ENCODE measurements at places on chromosomes 16 and 17. TPM values are rescaled to one million over a fixed set of nuclear protein-coding genes. Genes with fewer than 3 reads are reported as not detected.
A peak's percentile ranks its signal among the peaks of the same experiment; 100 is the strongest.

GRCh38 chr16:49463529-49463928 is 89.9 kb downstream of the C16orf78 start:
- DNase-seq: no peak

DNA sequence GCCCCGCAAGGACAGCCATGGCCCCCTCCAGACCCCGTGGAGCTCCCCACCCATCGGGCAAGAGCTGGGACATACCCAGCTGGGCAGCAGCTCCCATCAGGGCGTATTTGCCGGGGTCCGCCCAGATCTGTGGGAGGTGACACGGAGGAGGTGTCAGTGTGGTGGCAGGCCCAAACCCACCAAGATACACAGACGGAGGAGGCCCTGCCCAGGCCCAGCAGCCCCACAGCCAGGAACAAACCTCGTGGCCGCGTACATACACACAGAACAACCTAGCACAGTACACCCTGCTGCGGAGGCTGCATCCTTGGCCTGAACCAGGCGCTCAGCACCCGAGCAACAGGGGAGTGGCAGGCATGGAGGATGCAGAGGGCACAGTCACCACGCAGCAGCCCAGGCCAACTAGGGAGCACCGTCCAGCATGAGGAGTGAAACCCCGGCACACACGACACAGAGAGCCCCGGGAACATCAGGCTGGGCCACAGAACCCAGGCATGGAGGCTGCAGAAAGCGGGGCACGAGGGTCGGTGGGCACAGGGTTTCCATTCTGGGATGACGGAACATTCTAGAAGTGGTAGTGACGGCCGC is 4.9 kb upstream of the CCDC154 start:
- no peak for DNase-seq

RASD1 gene
- 0.59 TPM for polyA plus RNA-seq

DNA sequence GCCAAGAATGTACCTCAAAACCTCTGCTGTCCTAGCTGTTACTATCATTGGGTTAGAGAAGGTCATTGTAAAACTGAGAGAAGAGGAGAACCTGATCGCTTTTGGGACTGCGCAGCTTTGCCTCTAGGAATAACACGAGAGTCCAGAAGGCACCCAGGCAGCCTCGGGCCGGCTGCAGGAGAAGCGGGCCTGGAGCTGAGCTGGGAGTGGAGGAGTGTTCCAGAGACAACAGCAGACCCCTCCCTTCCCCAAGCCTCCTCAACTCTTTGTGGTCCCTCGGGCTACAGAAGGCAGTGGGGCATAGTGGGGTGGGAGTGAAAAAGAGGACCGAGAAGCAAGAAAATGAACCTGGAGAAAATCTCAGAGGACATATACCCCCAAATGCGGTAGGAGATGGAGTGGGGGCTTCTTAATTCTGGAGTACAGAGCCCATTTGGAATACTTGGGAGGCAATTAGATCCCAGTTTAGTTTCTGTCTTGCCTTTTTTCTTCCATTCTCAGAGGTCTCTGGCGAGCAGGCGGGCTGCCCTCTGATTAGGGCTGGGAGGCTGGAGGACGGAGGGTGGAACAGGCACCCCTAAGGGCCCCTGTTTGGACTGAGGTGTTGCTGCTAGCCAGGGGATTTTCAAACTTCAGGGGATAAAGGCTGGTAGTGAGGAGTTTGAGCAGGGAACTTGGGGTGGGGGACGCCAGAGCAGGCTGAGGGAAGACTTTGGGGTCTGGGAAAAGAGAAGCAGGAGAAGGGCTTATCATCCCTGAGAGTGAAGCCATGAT is 13.3 kb upstream of the HOXB2 start:
- DNase-seq: no peak

- no peak for DNase-seq
Measured at GRCh38 chr17:51765282-51766135, 393.0 kb downstream of the CA10 start.

- no peak for DNase-seq
Measured at GRCh38 chr17:81519284-81520020, 6.9 kb upstream of the ACTG1 start.

DNA sequence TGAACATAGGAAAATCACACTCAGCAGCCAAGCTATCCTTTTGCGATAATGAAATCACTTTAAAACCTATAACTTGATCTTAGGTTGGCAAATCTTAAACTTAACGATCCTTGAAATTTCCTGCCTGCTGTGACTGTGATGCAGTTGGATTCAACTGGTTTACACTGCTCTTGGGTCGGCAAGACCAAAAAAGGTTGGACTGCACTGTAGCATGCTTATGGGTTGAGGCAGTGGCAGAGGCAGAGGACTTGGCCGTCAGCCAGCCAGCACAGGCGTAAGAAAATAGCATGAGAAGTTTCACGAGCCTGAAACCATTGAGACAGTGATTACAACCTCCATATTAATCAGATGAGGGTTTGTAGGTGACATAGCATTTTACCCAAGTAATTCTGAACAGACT is 21.4 kb downstream of the WSB1 start:
- peak; percentile 83 for DNase-seq

GRCh38 chr16:85541980-85542900 is 70.9 kb upstream of the GSE1 start:
- DNase-seq: no peak

- DNase-seq: no peak
Measured at GRCh38 chr16:14106961-14107360, 35.8 kb downstream of the MRTFB start.

GRCh38 chr16:23061669-23062068 is 87.6 kb downstream of the USP31 start:
- no peak for DNase-seq

DNA sequence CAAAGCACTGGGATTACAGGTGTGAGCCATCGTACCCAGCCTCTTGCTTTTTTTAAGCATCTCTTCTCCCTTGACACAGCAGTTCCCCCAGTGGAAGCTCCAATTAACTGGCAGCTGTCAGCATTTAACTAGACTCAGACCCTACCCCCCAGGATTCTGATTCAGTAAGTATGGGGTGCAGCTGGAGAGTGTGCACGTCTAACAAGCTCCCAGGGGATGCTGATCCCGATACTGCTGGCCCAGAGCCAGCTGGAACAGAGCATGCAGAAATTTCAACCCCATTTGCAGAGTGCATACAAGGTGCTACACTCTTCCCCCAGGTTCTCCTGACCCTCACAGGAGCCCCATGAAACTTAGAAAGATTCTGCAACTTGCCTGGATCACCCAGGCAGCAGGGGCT is 27.7 kb upstream of the BCO1 start:
- no peak for DNase-seq

GRCh38 chr17:10117581-10118001 is 80.8 kb downstream of the GAS7 start:
- DNase-seq: no peak

SLC52A1 gene
- 0.16 TPM for polyA plus RNA-seq

CDR2L gene
- polyA plus RNA-seq: 8.0 TPM

- no peak for DNase-seq
Measured at GRCh38 chr17:8056232-8056975, 17.5 kb downstream of the ALOX15B start.

HSD11B2 gene
- 64.6 TPM for polyA plus RNA-seq

PALB2 gene
- 22.6 TPM for polyA plus RNA-seq

WSCD1 gene
- 16.0 TPM for polyA plus RNA-seq

DNA sequence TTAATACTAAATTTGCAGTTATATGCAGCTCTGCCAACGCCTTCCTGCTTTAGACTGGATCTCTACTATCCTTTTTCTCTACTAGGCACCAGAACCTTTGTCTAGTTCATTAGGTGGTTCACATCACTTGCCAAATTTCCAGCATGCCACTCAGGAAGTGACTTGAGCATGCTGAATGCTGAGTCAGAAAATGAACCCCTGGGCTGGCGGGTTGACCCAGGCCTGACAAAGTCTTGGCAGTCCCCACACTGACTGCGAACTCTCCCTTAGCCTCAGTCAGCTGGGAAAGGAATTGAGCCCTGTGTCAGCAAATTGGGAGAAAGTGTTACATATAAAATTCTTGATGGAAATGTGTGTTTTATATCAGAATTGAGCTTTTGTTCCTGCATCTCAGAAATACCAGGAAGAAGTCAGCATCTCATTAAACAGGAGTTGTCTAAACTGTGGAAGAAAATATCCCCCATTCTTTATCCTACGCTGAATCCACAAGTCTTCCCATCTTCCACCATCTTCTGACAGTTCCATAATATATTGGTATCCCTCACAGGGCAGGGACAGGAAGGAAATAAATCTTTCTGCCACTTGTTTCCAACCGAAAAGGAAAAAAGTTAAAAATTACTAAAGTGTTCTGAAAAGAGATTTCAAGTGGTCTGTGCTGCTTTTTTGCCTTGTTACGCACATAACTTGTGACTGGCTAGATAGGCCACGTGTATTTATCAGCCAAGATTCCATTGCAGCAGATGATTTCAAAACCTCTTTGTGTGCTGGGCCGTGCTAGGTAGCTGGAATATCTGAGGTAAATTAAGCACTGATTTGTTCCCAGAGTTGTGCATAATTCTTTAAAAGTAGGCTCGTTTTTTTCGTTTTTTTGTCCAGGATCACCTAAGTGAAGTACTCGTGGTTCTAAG is 16.7 kb upstream of the SLC12A3 start:
- DNase-seq: no peak

- DNase-seq: no peak
Measured at GRCh38 chr17:79136596-79136995, 62.0 kb downstream of the ENGASE start.

- no peak for DNase-seq
Measured at GRCh38 chr16:658679-659571, 9.0 kb upstream of the RHOT2 start.

DNA sequence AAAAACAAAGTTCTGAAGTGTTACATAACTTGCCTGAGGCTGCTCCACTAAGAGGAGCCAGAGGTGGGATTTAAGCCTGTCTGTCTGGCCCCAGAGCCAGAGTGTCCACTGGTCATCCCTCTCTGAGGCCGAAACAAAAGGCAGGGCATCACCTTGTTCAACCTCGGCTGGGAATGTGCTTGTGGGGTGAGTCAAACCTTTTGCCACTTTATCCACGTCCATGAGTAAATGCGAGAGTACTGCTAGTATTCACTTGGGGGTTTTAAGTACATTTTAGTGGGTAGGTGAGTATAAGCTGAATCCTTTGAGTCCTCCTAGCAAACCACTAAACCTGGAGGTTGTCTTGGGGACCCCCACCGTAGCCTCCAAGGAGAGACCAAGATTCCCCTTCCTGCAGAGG is 103.5 kb downstream of the STX8 start:
- DNase-seq: no peak

- no peak for DNase-seq
Measured at GRCh38 chr17:37212179-37212578, 163.6 kb upstream of the C17orf78 start.

DNA sequence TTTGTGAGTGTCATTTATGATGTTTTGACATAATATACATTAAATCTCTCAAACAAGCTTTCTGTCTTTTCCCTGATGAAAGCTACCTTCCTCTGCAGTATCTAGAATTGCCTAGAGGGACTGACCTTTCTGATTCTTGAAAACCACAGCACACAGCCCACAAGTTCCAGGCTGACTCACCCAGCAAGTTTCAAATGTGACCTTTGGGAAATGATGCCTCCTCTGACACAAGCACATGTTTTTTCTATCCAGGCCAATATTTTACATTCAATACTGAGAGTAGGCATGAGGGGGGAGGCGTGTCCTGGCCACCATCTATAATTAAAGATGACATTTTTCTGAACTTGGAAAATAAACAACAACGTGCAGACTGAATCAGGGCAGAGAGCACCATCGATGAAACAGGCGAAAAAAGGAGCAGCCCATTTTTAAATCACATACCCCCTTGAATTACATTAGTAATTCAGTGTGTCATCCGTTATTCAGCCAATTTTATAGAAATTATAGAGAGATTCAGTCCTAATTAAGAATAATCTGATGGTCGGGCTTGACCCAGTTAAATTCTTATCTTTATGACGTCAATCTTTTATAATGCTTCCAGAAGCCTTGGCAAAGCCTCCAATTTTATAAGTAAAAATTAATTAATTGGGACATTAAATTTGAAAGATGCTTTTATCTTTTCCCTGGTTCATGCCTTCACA is 292.6 kb upstream of the CDH11 start:
- no peak for DNase-seq

DNA sequence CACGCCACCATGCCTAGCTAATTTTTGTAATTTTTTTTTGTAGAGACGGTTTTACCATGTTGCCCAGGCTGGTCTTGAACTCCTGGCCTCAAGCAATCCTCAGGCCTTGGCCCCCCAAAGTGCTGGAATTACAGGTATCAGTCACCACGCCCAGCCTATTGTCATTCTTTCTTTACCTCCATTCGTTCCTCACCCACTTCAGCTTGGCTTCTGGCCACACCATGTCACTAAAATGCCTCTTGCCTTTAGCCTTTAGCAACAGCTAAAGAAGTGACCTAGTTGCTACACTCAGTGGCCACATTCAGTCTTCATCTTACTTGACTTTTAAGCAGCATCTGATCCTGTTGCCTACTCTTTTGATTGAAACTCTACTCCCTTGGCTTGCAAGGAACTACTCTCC is 3.6 kb upstream of the LRRC75A start:
- no peak for DNase-seq
